ENCODE measurements at places on chromosomes 13 and 19.
A peak's percentile ranks its signal among the peaks of the same experiment; 100 is the strongest.

DNA sequence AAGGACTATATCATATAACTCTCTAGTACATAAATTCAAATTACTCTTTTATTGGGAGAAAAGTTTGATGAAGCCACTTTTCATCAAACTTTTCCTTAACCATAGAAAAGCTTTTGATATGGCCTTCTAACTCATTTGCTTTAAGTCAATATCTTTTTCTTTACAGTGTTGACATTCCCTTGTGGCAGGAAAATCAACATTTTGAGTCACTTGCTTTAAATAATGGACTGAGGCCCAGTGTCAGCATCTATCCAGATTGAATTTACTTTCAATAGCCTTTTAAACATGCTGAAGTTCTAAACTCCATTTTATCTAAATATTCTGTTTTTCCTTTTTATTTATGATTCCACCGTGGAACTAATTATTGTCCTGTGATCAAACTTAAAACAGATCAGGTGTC is 62.7 kb downstream of the PCDH9 start:
- no peak for DNase-seq

GRCh38 chr19:17306285-17306714 is 628 bp downstream of the MRPL34 start:
- no peak for DNase-seq

- DNase-seq: no peak
Observed at GRCh38 chr13:93673885-93674284, 447.3 kb downstream of the GPC6 start.

DNA sequence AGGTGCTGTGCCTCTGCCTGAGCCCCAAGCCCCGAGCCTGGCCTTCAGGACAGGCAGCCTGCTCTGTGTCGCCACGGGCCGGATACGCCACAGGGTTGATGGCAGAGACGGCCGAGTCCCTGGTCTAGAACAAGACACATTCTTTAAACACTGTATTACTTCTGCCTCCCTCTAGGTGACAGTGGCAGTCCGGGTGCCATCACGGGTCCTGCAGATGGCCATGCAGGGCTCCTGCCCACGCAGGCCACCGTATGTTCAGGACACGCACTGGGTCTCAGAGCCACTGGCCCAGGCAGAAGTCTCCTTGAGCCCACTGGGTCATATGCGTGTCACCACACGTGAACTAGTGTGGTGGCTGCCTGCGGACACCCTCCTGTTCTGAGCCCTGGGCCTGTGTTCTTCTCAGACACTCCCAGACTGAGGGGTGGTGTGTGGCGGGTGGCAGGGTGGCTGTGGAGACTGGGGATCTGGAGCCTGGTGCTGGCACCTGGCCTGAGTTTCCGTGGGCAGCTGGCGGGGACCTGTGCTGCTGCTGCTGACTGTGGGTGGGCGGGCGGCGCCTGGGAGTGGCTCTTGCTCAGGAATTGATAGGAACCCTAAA is 4.4 kb downstream of the PLEKHJ1 start:
- no peak for DNase-seq

GRCh38 chr19:41154060-41154459 is 39.0 kb upstream of the CYP2S1 start:
- no peak for DNase-seq

- DNase-seq: no peak
Observed at GRCh38 chr13:112674412-112675365, 15.1 kb upstream of the ATP11A start.

GRCh38 chr13:40409278-40409677 is 257.2 kb downstream of the FOXO1 start:
- no peak for DNase-seq

- DNase-seq: no peak
Observed at GRCh38 chr13:98500963-98501421, 75.9 kb downstream of the STK24 start.

DNA sequence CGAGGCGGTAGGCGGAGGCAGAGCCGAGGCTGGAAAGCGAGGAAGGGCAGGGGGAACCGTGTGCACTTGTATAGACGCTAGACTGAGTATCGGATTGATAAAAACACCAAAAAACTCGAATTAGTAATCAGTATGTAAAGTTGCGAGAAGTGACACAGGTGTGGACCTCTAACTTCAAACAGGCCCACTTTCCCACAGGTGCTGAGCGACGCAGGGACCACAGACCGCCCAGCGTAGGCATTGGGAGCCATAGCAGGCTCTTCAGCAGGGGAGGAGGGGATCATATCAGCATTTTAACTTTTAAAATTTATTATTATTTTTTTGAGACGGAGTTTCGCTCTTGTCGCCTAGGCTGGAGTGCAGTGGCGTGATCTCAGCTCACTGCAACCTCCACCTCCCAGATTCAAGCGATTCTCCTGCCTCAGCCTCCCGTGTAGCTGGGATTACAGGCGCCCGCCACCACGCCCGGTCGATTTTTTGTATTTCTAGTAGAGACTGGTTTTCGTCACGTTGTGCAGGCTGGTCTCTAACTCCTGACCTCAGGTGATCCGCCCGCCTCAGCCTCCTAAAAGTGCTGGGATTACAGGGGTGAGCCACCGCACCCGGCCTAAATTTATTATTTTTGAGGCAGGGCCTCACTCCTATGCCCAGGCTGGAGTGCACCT is 574 bp downstream of the VMAC start:
- no peak for DNase-seq

DNA sequence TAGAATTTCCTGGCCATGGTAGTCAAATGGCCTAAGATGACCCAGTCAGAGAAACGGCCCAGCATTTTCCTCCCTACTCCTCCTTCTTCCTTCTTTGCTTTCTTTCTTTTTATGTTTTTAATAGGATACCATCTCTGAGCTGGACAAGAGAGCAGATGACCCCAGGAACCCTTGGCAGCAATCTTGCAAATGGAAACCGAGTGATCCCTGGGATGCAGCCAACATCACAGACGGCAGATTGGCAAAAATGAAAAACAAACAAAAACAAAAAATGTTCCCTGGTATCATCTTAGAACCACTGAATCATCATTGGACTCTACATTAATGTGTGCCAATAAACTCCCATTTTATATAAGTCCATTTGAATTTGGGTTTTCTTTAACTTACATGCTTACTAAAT is 424.4 kb downstream of the FGF14 start:
- no peak for DNase-seq

GRCh38 chr13:33285420-33286124 is at the start of gene STARD13:
TSS of gene STARD13 (minus strand) at chr13:33285755. CDS start at chr13:33285638, 117 bp downstream.
- peak; percentile 50 for DNase-seq

DNA sequence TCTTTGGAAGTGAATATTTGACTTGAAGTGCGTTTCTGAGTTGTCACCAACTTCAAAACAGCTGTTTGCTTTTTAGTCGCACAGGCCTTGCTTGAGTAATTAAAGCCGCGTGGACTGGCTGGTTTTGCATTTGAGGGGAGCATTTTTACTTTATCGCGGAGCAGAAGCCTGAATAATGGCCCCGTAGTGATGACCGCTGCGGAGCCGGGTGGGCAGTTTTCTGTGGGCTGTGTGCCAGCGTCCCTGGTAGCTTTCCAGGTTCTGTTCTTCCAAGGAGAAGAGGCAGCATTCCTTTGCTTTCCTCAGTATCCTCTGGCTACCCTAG is 1.1 kb downstream of the NAA16 start:
- peak; percentile 17 for DNase-seq

DNA sequence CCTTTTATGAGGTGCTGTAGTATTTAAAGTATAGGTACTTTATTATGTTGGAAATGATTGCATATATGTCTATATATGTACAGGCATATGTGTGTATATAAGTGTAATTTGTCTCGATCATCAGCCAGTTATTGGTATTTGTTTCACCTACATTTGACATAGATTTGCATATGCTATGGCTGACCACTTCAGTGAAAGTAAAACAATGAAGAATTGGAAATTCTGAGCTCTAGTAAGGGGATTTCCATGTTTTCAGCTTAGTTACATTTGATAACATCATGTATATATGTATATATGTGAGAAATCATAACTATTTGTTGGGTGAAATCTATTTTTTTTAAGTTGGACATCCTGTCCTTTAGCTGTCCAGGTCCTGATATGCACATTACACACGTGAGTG is 1303.9 kb downstream of the EFNB2 start:
- no peak for DNase-seq

GRCh38 chr19:40936755-40937154 is 54.3 kb upstream of the CYP2B6 start:
- no peak for DNase-seq

GRCh38 chr13:22278336-22278929 is 607.6 kb downstream of the FGF9 start:
- peak; percentile 25 for DNase-seq

DNA sequence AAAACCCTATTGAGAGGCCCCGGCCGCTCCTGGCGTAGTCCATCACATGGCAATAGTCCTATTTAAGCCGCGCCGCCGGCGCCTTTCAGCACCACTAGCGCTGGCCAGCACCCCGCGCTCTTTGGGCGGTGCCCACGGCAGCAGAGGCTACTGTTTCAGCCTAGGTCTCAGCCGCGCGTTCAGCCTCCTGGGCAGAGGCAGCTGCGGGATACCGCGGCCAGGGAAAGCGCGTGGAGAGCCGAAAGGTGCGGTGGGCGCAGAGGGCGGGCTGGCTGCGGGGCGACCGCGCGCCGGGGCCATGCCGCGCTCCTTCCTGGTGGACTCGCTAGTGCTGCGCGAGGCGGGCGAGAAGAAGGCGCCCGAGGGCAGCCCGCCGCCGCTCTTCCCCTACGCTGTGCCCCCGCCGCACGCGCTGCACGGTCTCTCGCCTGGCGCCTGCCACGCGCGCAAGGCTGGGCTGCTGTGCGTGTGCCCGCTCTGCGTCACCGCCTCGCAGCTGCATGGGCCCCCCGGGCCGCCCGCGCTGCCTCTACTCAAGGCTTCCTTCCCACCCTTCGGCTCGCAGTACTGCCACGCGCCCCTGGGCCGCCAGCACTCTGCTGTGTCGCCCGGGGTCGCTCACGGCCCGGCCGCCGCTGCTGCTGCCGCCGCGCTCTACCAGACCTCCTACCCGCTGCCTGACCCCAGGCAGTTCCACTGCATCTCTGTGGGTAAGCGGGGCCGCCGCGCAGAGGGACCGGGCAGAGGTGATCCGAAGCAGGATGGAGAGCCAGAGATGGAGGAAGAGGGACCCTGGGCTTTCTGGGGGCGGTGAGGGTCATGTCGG is at the start of gene GSX1:
Gene GSX1 (plus strand): TSS at position 91 of the 826 bp plus-strand sequence. CDS start 208 bp downstream, at position 299.
- peak; percentile 32 for DNase-seq

GRCh38 chr19:34838753-34839431 is 65.9 kb upstream of the ZNF599 start:
- DNase-seq: no peak

GRCh38 chr13:52650731-52651130 is 1.9 kb upstream of the SUGT1 start:
- DNase-seq: no peak

DNA sequence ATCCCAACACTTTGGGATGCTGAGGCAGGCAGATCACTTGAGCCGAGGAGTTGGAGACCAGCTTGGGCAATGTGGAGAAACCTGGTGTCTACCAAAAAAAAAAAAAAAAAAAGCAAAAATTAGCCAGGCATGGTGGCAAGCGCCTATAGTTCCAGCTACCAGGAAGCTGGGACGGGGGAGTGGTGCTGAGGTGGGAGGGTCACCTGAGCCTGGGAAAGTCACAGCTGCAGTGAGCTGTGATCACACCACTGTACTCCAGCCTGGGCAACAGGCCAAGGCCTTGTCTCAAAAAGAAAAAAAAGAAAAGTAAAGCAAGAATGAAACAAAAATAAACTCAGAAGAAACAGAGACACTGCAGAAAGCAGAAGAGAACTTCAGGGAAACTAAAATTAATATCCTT is 31.6 kb downstream of the MTRF1 start:
- DNase-seq: no peak

Data from inflammatory macrophage treated with lipopolysaccharide for 1 hour (primary cell).